ENCODE measurements at places on chromosomes 5 and 9.

- DNase-seq, result no peak
Measured at GRCh38 chr5:174981416-174981815, 257.0 kb downstream of the MSX2 start.

DNA sequence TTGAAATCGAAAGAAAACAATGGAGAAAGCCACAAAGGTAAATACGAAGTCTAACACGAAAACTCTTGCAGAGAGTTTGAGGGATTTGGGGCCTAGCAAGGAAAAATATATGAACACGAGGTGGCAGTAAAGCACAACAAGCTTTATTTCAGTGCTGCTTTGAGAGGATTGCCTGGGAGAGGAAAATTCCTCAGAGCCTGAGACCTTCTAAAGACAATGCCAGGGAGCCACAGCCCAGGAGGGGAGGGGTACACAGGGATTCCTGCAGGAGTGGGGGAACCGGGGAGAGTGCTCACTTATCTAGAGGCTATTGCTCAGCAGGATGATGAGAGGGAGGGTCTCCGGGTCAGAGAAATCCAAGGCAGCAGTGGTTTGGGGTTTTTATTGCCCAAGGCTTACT, 134.9 kb upstream of the ADCY2 start:
- peak; percentile 28 for DNase-seq

DNA sequence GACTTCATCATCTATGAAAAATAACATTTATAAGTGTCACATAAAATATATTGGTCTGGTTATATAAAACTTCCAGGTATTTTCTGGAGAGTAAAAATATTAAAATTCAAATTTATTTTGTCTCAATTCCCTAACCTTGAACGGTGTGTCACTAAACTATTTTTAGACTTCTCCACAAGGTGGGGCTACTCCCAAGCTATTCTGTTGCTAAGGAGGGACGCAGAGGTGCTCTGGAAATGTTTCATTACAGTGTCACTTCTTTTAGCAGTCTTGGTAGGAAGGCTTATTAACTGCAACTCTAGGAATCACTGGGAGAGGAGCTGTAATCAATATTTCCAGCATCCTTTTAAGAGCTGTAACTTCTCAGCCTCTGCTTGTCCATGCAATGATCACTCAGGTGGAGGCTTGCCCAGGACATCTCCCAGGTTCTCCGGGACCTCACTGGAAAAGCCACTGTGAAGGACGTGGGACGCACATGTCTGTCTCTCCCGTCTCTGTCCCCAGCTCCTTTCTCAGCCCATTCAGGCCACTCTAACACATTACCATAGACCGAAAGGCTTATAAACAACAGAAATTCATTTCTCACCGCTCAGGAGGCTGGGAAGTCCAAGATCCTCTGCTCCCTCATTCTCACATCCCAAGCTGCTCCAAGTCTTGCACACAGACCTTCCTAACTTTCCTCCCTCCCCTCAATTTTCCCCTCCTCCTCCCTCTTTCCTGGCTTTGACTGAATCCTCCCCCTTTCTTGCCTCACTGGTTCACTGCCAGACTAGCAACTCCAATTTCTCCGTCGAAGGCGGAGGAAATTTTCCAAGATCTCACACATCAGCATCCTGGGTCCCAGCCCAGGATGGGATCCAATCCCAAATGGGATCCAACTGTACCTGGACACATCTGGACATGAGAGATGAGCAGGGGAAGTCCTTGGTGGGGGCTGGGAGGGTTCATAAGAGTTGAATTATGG, 32.7 kb upstream of the DNAH5 start:
- DNase-seq, result no peak

DNA sequence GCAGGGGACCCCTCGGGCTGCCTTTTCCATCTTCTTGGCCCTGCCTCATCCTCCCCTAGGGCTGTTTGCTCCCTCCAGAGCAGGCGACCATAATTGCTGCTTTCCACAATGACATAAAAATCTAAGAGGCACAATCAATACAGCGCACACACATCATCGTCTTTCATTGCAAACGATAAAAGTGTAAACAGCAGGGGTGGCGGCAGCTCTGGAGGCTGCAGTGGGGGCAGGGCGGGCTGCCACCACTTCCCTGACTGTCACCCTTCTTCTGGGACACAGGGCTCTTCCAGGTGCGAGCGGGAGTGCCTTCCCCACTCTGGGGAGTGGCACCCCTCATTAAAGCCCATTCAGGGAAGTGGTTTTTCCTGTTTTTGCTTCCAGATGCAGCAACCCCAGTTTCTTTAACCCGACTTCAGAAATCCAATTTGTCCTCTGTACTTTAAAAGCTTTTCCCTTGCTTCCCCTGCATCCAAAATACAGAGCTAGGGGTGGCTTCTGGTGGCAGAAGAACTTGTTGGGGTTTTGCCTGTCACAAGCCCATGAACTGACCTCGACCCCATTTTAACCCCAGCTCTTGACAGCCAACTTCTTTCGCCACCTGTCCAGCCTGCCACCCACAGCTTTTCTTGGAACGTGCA, 45.7 kb downstream of the TSPAN17 start:
- DNase-seq, result no peak

GRCh38 chr5:53128481-53128880, 18.9 kb upstream of the MOCS2 start:
- no peak for DNase-seq

GRCh38 chr9:121452085-121452484, 47.6 kb downstream of the GGTA1 start:
- no peak for DNase-seq

DNA sequence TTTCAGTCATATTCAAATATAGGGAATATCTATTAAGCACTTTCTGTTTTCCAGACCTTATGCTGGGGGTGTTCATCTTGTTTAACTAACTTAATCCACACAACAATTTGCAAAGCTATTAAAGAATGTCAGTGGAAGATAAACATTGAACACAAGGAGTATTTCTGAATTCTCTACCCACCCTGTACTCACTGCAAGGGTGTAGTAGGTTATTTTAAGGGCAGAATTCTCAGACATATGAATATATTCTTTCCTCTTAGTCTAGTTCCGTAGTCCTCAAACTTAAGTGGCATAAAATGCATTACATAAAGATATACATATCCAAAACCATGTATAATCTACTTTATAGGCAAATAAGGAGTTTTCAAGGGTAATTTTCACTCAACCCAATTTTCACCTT, 19.9 kb upstream of the CHSY3 start:
- no peak for DNase-seq

- DNase-seq, result no peak
Measured at GRCh38 chr9:22840641-22841040, 394.0 kb downstream of the DMRTA1 start.

- no peak for DNase-seq
Measured at GRCh38 chr5:138502121-138502520, 36.8 kb downstream of the EGR1 start.

GRCh38 chr5:88419931-88420330, 151.3 kb upstream of the TMEM161B start:
- no peak for DNase-seq

- no peak for DNase-seq
Measured at GRCh38 chr5:14066326-14066725, 76.8 kb upstream of the TRIO start.

DNA sequence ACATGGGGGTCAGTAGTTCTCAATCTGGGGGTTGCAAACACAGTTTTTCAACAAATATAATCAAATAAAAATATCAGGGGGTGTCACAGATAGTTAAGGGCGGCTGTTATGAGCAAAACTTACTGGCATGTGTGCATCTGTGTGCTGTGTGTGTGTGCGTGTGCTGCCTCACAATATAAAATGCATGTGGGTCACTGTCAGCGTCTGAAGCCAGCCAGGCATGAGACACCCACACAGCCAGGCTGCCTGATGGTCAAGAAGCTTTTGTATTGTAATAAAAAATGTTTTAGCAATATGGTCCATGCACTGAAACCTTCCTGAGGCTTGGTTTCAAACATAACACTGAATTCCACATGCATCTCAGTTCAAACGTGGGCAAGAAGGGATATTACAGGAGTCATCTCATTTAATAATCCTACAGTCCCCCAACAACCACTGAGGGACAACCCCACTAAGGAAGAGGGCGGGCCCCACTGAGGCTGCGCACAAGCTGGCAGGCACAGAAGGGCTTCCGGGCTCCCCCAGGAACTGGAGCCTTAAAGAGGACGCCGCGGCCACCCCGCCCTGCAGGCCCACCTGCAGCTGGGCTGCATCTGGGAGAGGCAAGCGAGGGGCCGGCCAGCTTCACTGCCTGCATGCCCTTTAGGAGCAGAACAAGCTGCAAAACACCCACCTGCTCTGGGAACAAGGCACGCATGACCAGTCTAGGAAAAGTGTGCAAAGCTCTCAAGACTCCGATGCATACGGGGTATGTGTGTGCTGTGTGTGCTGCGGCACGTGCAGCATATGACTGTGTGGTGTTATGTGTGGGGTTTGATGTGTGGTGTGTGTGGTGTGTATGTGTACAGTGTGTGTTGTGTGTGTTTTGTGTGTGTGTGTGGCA, 14.1 kb downstream of the SEMA4D start:
- no peak for DNase-seq

GRCh38 chr5:163473635-163474243, 13.3 kb downstream of the HMMR start:
- no peak for DNase-seq

- DNase-seq, result no peak
Measured at GRCh38 chr9:87776481-87777379, 50.8 kb downstream of the CTSL start.

DNA sequence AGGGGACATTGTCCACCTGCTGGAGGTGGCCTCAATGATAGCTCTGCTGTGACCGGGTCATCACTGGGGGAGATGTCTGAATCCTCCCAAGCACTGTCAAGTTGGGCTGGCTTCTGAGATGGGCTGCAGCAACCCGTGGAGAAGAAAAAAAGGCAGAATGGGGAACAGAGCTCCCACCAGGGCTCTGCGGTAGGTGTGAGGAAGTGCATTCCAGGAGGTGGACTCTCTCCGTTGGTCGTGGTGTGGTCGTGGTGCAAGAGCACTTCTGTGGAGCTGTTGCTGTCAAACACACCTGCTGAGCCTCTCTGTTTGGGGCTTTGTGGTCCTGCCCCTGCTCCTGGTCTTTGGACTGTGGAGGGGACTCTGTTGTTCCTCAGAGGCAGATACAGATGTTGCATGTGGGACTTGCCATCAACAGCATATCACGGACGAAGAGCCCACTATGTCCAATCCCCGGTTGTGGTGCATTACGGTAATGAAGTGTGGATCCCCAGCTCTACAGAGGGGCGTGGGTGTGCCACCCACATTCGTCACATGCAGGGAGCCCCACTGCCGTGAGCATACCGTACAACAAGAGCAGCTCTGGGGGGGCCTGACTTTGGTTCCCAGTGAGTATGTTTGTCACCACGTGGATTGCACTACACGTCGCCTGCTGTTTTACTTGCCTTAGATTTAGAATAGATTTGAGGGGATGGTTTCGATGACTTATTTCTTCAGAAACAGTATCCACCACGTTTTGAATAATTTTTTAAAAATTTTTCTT, 36.0 kb upstream of the PITX1 start:
- DNase-seq, result no peak

GRCh38 chr5:174734571-174735497, 10.5 kb downstream of the MSX2 start:
- no peak for DNase-seq

- no peak for DNase-seq
Measured at GRCh38 chr9:12722131-12722530, 28.9 kb downstream of the TYRP1 start.

DNA sequence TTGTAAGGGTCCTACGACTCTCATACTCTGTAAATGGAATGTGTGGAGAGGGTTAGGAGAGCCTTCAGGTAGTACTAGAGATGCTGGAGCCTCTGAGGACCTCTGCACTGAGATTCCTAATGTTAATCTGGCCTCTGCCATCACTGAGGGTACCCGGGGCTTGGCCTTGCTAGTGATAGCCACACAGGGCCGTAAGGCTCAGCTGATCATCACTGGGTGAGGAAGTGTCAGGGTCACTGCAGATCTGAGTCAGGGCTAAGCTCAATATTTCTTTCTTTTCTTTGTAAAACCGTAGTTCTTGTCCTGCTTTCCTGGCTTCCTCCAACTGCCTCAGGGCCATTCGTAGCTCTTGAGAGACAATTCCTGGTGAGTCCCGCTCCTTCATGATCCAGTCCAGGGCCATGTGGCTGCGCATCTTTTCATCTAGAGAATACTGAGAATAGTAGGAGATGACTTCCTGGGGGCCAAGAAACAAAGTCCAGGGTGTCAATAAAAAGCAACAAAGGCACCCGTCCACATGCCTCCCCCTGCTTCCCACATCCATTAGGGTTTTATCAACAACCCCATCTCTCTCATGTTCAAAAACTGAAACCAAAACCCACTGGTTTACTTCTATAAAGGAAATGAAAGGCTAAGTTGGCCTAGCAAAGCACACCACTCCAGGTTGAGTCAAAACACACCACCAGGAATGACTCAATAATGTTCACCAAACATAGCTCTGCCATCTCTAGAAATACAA, 47.7 kb downstream of the LIX1 start:
- no peak for DNase-seq

DNA sequence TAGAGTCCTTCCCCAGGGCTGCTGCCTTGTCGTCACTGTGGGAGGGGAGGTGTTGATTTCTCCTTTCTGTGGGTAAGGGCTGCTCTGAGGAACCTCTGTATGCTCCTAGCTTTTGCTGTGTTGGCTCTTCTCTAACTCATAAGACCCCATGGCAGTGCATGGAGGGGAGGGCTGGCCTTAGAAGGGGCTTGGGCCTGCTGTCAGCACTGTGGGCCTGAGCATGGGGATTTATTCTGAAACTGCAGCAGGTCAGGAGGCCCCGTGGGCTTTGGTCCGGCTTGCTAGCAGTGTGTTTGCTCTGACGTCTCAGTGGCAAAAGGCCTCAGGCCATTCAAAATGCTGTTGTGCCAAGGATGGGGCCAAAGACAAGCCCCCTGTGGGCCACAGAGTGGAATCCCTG, 6.8 kb downstream of the FGF18 start:
- no peak for DNase-seq

GRCh38 chr9:123335193-123335985, 20.6 kb upstream of the CRB2 start:
- DNase-seq, result no peak

- no peak for DNase-seq
Measured at GRCh38 chr5:74762599-74762998, 4.3 kb downstream of the GFM2 start.

DNA sequence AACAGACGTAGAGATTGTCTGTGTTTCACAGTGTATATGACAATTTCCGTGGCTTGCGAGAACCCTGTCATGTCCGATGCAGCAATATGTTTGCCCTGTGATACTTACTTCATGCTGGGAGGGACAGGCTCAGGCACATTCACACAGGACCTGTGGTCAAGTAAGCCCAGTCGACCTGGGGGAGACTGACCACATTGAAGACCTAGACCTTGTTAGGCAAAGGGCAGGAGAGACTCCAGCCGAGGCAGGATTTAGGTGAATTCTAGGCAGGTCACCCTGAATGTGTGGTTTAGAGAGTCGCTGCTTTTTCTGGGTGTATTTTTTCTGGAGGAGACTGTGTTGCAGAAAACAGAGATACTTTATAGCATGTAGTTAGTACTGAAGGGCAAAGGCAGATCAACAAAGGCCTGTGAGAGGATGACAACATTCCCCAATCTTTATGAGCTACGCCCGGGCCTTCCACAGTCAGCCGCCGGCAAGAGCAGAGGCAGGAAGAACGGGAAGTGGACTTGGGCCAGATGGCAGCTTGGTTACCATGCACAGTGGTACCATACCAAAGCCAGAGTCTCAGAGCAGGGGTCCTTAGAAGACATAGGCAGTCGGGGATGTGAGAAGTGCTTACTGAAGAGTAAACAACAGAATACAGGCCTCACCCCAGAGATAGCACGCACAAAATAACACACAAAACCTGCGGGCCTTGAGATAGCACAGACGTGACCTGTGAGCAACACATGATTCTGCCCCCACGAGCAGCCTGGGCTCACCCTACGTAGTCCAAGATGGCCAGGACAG, 220.7 kb downstream of the CACNA1B start:
- DNase-seq, result no peak

- no peak for DNase-seq
Measured at GRCh38 chr5:36607114-36607571, 737 bp downstream of the SLC1A3 start.
